Subcutaneous preadipocyte (primary cell): ENCODE measurements at places on chromosomes 12 and 14. TPM values are rescaled to one million over a fixed set of nuclear protein-coding genes. Genes with fewer than 3 reads are reported as not detected.

Gene ERGIC2
- 45.2 and 64.1 TPM in 2 replicates for total RNA-seq

Gene NFATC4
- 53.3 and 54.0 TPM in 2 replicates for total RNA-seq

Gene STAB2
- total RNA-seq, result not detected in 2 replicates

Gene PTCSC3
- not detected in 2 replicates for total RNA-seq

Gene CRACR2A
- 13.2 and 22.7 TPM in 2 replicates for total RNA-seq

Gene DPPA3
- total RNA-seq, result not detected in 2 replicates

Gene CYP46A1
- total RNA-seq, result under 0.01 and 0.37 TPM in 2 replicates

Gene INHBC
- total RNA-seq, result under 0.01 TPM in 1 of 2 replicates, not detected in the other

Gene LBHD2
- total RNA-seq, result not detected in 2 replicates
